AG08396 (cell line): ENCODE measurements at places on chromosomes 7 and 10.

DNA sequence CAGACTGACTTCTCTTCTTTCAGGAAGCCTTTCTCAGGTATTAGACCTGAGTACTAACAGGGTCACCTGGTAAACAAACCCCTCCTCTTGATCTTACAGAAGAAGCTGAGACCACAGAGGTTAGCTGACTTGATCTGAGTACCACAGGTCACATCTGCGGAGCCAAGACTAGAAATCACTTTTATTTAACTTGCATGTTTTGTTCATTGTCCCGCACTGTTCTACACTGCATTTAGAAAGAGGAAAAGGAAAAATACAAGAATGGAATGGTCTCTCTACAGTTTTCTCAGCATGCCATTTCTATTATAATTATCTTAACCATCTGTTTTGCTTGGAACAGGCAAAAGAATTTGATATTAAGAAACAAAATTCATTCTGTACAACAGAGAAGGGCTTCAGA, 245.6 kb upstream of the ETV1 start:
- no peak for DNase-seq

GRCh38 chr7:111196655-111197054, 105.7 kb downstream of the LRRN3 start:
- DNase-seq = no peak

GRCh38 chr10:74008212-74008731, 10.4 kb downstream of the VCL start:
- peak; percentile 24 for DNase-seq

GRCh38 chr7:85554236-85555178, 367.7 kb upstream of the SEMA3D start:
- DNase-seq = peak; percentile 20

- no peak for DNase-seq
These were observed 10.7 kb downstream of the EBF3 start for GRCh38 chr10:129953119-129954051.

DNA sequence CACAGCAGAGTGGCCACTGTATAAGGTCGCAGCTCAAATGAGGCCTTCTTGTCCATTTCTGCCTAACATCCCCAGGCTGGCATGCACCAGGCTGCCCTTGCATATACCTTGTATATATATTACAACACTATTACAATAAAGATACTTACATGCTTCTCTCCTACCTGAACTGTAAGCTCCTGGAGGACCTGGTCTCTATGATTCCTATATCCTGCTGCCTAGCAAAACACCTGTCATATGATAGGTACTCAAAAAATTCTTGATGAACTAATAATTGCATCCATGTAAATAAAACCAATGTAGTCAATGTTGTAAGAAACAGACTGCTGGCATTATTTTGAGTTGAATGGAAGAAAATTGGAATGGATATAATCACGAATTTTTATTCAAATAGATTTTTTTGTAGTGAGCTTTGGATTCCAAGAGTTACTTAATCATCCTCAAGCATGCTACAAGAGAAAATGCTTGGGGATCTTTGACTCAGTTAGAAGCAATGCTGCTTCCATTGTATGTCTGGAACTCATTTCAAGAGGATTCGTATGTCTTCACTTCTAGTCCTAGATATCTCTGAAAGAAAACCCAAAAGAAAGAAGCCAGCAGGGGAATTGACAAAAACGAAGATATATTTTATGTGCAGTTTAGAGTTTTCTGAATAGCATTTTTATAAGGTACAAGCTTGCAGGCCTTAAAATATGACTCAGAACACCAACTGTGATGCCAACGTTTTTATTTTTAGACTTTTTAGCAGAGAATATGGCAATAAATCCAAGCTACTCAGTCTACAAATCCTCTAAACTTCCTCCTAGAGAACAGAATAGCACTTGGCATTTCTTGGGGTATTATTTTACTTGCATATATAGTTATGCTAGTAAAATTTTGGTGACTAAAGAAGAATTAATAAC, 53.1 kb downstream of the OSBPL3 start:
- peak; percentile 36 for DNase-seq

- DNase-seq = no peak
These were observed 686.1 kb upstream of the IGFBP3 start for GRCh38 chr7:46607176-46607575.

DNA sequence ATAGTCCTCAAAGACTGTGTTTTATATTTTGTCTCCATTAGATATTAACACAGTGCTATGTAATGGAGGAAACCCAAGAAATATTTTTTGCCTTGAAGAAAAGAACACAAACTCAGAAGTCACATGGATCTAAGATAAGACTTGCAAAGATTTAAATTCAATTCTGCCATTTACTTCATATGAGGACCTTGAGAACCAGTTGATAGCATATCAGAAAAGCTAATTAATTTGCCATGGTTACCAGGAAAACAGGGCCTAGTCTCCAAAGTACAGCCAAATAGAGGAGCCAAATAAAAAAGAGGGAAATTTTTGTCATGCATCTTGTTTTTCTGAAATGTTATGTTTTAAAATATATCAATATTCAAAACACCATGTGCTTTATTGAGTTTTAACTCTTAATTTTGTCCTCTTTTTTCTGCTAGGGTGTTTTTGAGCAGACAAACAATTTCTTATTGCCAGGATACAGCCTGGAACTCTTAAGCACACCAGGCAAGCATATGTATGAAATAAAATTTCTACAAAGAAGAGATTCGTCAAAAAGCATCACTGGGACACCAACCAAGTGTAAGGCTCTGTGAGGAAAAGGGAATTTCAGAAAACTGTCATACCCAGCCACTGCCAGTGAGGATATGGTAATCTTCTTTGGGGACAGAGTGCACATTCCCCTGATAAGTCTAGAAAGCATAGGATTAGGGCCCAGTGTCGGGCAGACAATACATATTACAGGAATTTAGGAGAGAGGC, 10.6 kb upstream of the TOMM7 start:
- DNase-seq = no peak

DNA sequence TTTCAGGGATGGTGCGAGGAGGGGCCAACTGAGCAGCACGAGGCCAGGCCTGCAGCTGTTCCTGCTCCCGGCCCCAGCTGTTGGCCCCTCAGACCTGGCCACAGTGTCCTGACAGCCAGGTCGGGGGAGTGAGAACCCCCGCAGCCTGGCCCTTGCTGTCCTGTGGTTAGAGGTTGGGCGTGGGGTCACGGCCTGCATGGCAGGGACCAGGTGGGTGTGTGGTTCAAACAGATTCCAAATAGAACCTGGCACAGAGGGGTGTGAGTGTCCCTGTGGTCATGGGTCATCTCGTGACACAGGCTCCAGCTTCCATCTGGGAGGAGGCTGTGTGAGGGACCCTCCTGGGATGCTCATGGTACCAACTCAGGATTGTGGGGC, 10.3 kb downstream of the NPTX2 start:
- no peak for DNase-seq
